Endothelial cell of umbilical vein (primary cell): ENCODE measurements at places on chromosomes 4 and X. TPM values are rescaled to one million over a fixed set of nuclear protein-coding genes. Genes with fewer than 3 reads are reported as not detected.
A peak's percentile ranks its signal among the peaks of the same experiment; 100 is the strongest.

DNA sequence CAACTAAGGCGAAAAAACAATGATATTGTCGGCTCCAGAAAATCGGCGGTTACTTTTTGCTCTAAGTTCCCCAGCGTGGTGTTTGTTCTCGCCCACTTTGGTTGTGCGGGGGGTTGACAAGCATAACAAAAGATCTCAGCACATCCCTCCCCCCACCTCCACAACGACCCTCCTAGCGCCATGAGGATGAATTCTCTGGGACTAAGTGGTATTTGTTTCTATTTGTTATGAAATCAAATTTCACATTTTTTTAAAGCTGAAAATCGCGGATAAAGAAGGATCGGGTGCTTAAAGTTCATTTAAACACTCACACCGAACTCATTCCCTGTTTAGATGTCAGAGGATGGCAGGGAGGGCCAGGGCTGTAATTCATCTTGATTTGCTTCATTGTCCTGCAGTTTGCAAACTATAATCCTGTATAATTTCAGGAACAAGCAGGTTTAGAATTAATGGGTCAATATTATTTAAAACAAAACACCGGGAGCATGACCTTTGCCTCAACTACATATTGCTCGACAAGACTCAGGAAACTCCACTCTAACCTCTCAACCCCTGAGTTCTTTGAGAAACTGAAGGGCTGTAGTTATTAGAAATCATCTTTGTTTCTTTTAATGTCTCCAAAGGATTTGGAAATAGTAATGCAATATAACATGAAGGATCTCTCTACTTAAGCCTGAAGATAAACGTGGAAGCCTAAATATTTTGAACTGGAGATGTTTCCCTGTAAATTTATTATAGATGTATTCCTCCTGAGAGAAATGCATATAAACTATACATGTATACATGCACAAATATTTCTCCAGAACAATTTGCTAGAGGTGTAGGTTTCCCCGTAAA is 6.4 kb downstream of the PITX2 start:
- no peaks in the 10 kb centered on the region for H3K36me3 ChIP-seq
- peaks cover 3% of the 10 kb centered on the region for H3K4me1 ChIP-seq
- no peak overlapping the region for H3K27ac ChIP-seq
- H3K27me3 ChIP-seq, result peaks cover 100% of the 10 kb centered on the region

The PPP4R3C gene
- not detected in 2 replicates for polyA plus RNA-seq

GRCh38 chr4:3864742-3865721 is 98.8 kb downstream of the ADRA2C start:
- H3K4me3 ChIP-seq, result no peak overlapping the region
- H3K27me3 ChIP-seq, result no peaks in the 10 kb centered on the region

DNA sequence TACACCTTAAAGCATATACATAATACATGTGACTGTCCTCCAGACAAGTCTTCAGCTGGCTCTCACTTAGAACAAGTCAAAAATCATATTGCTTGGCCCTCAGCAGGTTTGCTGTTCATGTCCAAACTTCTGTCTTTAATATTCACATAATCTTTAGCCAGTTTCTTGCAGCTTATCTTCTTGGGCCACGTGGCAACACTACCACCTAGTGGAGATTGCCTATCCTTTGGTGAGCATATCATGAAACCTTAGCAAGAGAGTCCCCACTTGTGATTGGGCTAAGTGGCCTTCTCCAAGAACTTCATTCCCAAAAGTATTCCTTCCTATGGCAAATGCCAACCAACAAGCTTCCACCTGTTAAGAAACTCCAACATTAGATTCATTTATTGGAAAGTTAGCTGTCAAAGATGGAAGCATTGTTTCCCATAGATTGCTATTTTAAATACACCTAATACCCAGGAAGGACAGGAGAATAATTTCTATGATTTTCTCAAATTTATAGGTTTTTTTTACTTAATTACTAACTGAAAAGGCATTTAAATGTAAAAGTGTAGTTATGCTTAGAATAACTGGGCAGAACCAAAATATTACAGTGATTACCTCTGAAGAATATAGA is 231.9 kb upstream of the INTU start:
- no peak overlapping the region for H3K4me3 ChIP-seq
- no peaks in the 10 kb centered on the region for H3K4me1 ChIP-seq
- peak; percentile 68 for DNase-seq

DNA sequence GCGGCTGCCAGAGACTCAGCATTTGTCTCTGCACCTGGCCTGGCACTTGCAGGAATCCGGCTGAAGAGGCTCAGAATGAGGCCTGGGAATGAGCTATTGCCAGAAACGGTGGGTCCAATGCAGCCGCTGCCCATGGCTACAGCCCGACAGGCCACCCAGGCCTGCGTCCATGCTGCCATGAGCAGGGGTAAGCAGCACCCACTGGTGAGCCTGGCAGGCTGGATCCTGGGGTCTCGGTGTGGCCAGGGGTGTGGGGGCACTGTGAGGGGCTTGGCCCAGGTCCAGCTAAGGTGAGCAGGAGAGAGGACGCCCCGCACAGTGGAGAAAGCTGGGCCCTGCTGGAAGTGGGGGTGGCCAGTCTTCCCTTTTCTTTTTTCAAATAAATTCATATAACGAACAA is 60.3 kb upstream of the MXD4 start:
- H3K4me1 ChIP-seq, result no peaks in the 10 kb centered on the region
- no peaks in the 10 kb centered on the region for H3K27me3 ChIP-seq
- no peak overlapping the region for H3K27ac ChIP-seq
- DNase-seq, result no peak
- H3K4me3 ChIP-seq, result no peak overlapping the region

The ASIC5 gene
- polyA plus RNA-seq, result not detected in 2 replicates

- peak overlapping the region; percentile 55 for H3K4me3 ChIP-seq
- H3K27me3 ChIP-seq, result no peaks in the 10 kb centered on the region
- no peaks in the 10 kb centered on the region for H3K36me3 ChIP-seq
These were observed 712 bp downstream of the PNPLA4 start for GRCh38 chrX:7926501-7926900.

The NEK1 gene
- 1.7 and 2.6 TPM in 2 replicates for polyA plus RNA-seq

- H3K4me3 ChIP-seq, result no peak overlapping the region
- H3K27ac ChIP-seq, result no peak overlapping the region
- no peaks in the 10 kb centered on the region for H3K4me1 ChIP-seq
- DNase-seq, result no peak
- H3K36me3 ChIP-seq, result no peaks in the 10 kb centered on the region
These were observed 239.1 kb downstream of the FRAS1 start for GRCh38 chr4:78296261-78296660.

- H3K4me3 ChIP-seq, result no peak overlapping the region
- no peaks in the 10 kb centered on the region for H3K27me3 ChIP-seq
- no peaks in the 10 kb centered on the region for H3K36me3 ChIP-seq
- no peak for DNase-seq
- peaks cover 6% of the 10 kb centered on the region for H3K4me1 ChIP-seq
- H3K27ac ChIP-seq, result no peak overlapping the region
These were observed 27.1 kb upstream of the RBMX start for GRCh38 chrX:136907621-136908020.

DNA sequence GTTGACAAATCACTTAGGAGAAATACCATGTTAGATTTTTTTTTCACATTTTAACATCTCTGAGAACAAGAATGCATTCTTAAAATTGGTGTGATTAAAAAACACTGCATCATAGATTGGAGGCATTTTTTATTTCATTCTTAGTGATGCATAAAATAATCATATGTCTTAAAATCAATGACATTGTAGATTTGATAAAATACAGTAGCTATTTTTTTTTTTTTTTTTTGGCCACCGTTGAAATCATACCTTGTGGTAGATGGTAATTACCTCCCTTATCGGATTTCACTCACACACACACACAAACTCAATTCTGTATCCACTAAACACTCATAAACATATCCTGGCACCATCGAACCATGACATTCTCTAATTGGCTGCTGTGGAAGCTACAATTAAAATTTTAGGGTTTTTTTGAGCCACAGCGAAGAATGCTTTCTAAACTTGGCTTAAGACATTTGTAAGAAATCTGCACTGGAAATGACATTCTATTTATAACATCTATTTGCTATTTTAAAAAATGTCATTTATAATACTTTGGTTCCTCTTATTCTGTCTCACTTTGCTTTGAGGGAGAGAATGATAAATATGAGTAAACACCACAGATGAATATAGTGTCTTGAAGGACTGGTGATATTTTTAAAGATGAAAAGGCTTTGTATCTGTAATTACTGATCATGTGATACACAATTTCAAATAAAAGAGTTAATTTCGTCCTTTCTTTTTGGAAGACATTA is 60.1 kb downstream of the CCSER1 start:
- DNase-seq, result no peak
- H3K4me3 ChIP-seq, result no peak overlapping the region
- no peaks in the 10 kb centered on the region for H3K4me1 ChIP-seq
- H3K36me3 ChIP-seq, result no peaks in the 10 kb centered on the region
- no peak overlapping the region for H3K27ac ChIP-seq

The GPR34 gene
- polyA plus RNA-seq, result not detected in 2 replicates
